Stimulated activated CD4-positive, alpha-beta T cell treated with anti-CD3 and anti-CD28 coated beads, Interleukin-15, amount 100 ng/mL, for 48 hours (primary cell): ENCODE measurements at places on chromosomes 16 and 17.

- no peak for DNase-seq
These were observed 55.7 kb downstream of the CENPV start for GRCh38 chr17:16297367-16298139.

DNA sequence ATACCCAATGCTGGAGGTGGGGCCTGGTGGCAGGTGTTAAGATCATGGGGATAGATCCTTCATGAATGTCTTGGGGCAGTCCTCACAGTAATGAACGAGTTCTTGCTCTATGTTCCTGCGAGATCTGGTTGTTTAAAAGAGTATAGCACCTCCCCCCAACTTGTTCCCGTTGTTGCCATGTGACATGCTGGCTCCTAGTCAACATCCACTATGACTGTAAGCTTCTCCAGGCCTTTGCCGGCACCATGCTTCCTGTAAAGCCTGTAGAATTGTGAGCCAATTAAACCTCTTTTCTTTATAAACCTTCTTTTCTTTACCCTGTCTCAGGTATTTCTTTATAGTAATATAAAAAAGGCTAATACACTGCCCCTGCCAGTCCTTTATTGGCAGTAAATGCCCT lies 33.3 kb downstream of the RANBP10 start:
- DNase-seq, result no peak

DNA sequence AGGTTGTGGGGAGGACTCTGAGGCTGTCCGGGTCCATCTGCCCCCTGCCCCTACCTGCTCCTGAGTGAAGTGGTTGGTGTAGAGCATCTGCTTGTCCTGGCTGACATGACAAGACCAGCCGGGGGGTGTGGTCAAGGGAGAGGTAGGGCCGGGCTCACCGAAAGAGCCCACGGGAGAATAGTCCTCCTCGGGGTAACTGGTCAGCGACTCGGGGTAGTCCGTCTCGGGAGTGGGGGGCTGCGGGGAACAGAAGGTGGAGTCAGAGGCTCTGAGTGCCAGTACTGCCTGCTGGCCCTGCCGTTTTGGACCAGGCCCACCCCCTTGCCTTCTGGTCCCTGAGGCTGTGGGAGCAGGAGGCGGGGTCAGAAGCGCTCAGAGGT lies 27.8 kb downstream of the ARHGAP27 start:
- DNase-seq, result no peak

- DNase-seq, result no peak
These were observed 52.6 kb downstream of the USP22 start for GRCh38 chr17:20989991-20990855.

- no peak for DNase-seq
These were observed 108.5 kb downstream of the COPRS start for GRCh38 chr17:31750578-31750977.

DNA sequence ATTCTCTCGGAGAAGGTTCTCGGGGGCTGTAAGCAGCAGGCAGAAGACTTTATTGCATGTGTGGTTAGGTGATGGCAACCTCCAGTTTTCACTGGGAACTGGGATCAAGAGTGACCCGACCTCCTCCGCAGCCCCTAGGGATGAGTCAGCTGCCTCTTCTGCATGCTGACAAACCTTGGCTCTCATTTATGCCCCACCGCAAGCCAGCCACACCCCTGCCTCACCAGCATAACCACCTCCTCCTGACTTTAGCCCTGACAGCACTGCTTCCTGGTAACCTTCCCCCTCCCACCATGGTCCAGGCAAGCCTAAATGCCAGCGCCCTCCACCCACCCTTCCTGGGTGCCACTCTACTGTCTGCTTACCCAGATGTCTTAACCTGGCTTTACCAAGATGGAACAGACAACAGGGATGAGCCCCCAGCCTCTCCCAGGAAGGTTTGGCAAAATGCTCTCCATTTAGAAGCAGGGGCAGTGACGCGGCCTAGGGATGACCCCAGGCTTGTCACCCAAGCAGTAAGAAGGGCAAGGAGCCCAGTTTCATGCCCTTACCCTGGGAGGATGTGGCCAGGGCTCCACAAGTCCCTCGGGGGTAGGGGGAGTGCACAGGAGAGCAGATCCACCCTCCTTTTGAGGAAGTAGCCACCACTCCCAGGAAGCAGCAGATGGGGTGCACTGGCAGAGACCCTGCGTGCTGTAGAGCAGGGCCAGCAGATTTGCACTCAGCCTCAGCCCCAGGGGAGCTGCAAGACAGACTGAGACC lies 73.5 kb downstream of the GOSR1 start:
- no peak for DNase-seq

- DNase-seq, result no peak
These were observed 26.2 kb downstream of the CHD9 start for GRCh38 chr16:53081032-53081424.

DNA sequence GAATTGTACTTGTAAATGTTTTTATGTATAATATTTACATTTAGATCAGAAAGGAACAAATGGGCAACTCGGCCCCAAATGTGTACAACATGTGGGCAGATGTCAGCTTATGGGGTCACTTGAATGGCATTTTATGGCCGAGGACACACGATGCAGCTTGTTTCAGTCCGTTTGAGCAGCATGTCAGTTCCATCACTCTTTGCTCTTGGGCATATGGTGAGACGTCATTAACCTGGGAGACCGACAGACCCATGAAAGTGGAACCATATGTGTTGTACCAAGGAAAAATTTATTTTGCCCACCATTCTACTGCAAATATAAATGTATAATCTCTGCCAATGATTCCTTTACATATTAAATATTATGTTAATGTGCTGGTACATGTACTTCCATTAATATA lies 561.9 kb upstream of the SOX9 start:
- no peak for DNase-seq

- no peak for DNase-seq
These were observed 33.2 kb downstream of the TIMM22 start for GRCh38 chr17:1029922-1030644.

DNA sequence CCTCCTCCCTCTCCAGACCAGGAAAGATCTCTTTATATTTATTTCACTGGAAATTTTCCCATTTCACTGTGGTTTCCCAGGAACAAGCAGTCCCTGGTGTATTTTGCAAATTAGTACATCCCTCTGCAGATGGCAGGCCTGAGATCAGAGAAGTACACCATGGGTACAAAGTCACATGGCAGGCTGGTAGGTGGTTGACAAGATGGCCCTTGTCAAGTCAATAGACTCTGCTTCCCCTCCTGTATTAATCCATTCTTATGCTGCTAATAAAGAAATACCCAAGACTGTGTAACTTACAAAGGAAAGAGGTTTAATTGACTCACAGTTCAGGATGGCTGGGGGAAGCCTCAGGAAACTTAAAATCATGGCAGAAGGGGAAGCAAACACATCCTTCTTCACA lies 51.6 kb upstream of the KSR1 start:
- no peak for DNase-seq
